ENCODE measurements at places on chromosomes 7 and 10. TPM values are rescaled to one million over a fixed set of nuclear protein-coding genes. Genes with fewer than 3 reads are reported as not detected.

DNA sequence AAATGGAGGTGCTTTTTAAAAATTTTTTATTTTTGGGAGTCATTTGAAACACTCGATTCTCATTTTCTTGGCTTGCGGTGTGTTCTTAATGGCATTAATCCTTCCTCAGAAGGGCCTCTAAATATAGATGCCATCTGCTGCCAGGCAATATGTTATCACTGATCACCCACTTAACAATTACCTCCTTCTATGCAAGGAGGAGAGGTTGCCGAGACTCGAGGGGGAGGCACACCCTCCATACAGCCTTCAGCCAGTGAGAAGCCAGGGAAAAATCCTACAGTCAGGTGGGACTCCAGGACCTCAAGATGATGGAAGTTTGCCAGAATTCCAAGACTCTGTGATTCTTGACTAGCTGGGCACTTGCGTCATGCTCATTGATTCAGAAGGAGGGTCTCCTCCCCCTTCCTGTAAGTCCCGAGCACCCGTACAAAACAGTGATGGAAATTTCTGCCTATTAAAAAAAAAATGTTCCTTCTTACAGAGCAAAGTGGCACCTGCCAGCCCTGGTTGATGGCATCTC, 574.5 kb downstream of the TYW1 start:
- no peaks in the 10 kb centered on the region for H3K27me3 ChIP-seq
- DNase-seq: no peak
- no peaks in the 10 kb centered on the region for H3K4me1 ChIP-seq

Gene NPC1L1
- 46.0 TPM for total RNA-seq

- no peak overlapping the region for H3K4me3 ChIP-seq
- H3K4me1 ChIP-seq: no peaks in the 10 kb centered on the region
- no peak overlapping the region for H3K27ac ChIP-seq
- no peaks in the 10 kb centered on the region for H3K27me3 ChIP-seq
- H3K36me3 ChIP-seq: peaks cover 19% of the 10 kb centered on the region
These were observed 25.7 kb downstream of the SUV39H2 start for GRCh38 chr10:14904316-14904732.

DNA sequence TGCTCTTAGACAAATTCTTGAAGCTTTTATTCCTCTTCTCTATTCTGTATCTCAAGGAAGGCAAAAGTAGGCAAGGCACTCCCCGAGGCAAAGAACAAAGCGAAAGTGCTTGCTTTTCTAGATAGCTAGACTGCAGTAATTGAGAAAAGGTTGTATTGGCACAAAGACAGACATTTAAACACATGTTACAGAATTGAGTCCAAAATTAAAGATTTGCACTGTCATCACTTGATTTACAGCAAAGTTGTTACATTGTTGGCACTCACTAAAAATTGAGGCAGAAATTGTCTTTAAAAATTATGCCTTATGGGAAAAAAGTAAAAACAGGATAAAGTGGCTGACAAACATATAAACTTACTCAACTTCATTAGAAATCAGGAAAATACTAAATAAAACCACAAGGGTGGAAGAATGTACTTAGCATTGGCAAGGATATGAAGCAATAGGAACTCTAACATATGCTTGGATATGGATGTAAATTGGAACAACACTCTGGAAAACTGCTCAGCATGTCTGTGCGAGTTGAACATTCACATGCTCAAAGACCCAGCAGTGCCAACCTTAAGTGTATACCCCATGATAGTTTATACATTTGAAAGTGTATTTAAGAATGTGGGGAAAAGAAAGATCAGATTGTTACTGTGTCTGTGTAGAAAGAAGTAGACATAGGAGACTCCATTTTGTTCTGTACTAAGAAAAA, 491.3 kb downstream of the GLRX3 start:
- H3K36me3 ChIP-seq: no peaks in the 10 kb centered on the region
- H3K27ac ChIP-seq: no peak overlapping the region
- no peak overlapping the region for H3K4me3 ChIP-seq
- no peaks in the 10 kb centered on the region for H3K27me3 ChIP-seq

Gene NEURL1
- 0.22 TPM for total RNA-seq

GRCh38 chr7:105131033-105131656, 117.1 kb downstream of the KMT2E start:
- H3K4me1 ChIP-seq: no peaks in the 10 kb centered on the region
- H3K27me3 ChIP-seq: no peaks in the 10 kb centered on the region
- H3K27ac ChIP-seq: no peak overlapping the region
- no peak for DNase-seq
- no peak overlapping the region for H3K4me3 ChIP-seq

DNA sequence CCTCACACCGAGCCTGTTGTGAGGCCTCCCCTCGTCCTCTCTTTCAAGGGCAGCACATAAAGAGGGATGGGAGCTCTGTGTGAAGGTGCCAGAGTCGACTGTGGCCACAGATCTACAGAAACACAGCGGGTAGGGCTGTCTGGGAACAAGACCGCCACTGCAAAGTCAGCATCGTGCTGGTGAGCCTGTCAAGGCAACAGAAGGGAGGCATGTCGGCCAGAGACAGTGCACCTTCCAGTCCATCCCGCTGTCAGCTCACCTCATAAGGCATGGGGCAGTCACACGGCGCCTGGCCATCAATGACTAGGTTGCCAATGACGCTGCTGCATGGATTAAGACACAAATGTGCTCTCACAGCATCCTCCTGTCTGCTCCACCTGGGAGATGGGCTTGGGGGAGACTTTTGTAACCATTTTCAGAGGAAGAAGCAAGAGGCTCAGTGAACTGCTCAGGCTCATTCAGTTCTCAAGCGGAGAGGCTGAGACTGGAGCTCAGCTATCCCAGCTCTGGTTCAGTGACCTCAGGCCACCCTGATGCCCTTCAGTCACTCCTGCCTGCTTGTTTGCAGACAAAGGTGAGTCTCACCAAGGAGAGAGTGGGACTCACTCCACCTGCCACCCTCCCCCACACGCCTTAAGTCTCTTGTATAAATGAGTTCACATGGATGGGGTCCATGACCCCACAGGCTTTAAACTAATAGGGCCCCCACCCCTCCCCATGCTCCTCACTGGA, 125.5 kb downstream of the SORBS1 start:
- no peak overlapping the region for H3K4me3 ChIP-seq
- no peak overlapping the region for H3K27ac ChIP-seq
- H3K27me3 ChIP-seq: peaks cover 7% of the 10 kb centered on the region

DNA sequence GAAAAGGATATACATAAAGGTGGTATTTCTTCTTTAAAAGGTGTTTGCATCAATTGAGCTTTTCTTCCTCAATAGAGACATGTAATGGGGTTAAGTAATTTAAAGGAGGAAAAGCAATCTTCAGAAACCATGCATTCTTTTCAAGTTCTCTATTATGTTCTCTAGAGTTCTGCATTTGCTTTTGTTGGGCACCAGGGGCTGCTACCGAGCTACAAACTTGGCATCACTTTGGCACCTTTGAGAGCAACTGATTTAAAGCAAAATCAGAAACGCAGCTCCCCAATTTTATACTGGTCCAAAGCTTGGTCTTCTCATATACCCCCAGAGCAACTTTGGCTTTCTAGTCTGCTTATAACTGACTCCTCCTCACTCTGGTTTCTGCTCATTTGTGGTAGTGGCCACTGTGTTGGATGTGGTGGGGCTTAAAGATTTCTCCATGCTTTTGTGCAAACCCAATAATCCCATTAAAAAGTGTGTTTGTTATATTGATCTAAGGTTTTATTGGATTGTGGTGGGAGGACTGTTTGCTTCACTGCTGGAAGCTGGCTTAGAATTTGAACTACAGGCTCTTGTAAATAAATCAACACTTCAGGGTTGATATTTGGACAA, 712.1 kb downstream of the PHTF2 start:
- H3K36me3 ChIP-seq: no peaks in the 10 kb centered on the region
- DNase-seq: peak; percentile 19
- no peaks in the 10 kb centered on the region for H3K4me1 ChIP-seq
- no peak overlapping the region for H3K27ac ChIP-seq
- H3K4me3 ChIP-seq: no peak overlapping the region

DNA sequence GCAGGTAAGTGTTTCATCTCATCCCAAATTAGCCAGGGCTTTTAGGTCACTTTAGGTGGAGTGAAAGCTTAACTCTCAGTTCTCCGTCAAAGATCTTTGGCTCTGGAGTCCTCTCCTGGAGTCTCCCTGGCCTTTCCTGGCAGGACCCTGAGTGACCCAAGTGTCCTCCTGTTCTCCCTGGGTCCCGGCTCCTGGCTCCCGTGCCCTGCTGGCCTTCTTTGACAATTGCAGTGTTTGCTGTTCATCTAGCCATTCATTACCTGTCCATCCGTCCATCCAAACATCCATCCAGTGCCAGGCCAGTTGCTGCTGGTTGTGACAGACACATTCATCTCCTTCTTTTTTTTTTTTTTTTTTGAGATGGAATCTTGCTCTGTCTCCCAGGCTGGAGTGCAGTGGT, 6.2 kb upstream of the TPST1 start:
- H3K27me3 ChIP-seq: peaks cover 3% of the 10 kb centered on the region
- H3K4me3 ChIP-seq: no peak overlapping the region
- no peaks in the 10 kb centered on the region for H3K4me1 ChIP-seq
- H3K36me3 ChIP-seq: no peaks in the 10 kb centered on the region
- no peak for DNase-seq
- no peak overlapping the region for H3K27ac ChIP-seq

DNA sequence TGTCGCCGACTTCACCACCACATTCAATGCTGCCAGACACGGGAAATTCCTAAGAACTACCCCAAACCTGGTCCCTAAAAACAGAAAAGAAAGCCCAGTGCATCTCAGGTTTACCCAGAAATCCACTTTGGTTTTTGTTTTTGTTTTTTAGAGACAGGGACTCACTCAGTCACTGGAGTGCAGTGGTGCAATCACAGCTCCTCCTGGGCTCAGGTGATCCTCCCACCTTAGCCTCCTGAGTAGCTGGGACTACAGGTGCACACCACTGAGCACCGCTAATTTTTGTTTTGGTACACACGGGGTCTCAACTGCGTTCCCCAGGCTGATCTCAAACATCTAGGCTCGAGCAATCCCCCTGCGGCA, 22.8 kb downstream of the MAD1L1 start:
- no peaks in the 10 kb centered on the region for H3K4me1 ChIP-seq
- no peak for DNase-seq

DNA sequence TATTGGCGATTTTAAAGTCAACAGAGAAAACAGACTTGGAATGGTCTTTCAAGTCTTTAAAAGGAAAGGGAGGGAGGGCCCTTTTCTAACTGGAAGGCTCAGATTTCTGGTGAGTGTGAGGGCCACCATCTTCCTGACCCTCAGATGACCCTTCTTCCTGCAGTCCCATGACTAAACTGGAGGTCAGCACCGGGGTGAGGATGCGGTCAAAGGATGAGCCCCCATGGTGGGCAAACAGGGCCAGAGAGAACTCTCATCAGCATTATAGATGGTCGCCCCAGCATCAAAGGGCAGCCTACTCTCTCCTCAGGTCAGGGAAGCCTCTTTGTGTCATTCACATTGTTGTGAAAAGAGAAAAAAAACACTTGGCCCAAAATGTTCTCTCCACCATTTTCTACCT, 219.2 kb downstream of the LRMDA start:
- no peak for DNase-seq
- peaks cover 72% of the 10 kb centered on the region for H3K27me3 ChIP-seq
- no peak overlapping the region for H3K27ac ChIP-seq
- no peaks in the 10 kb centered on the region for H3K4me1 ChIP-seq
- no peak overlapping the region for H3K4me3 ChIP-seq

- DNase-seq: no peak
- H3K4me3 ChIP-seq: no peak overlapping the region
- H3K4me1 ChIP-seq: no peaks in the 10 kb centered on the region
- peaks cover 93% of the 10 kb centered on the region for H3K36me3 ChIP-seq
- no peak overlapping the region for H3K27ac ChIP-seq
- no peaks in the 10 kb centered on the region for H3K27me3 ChIP-seq
These were observed 18.1 kb downstream of the EIF3B start for GRCh38 chr7:2372724-2373123.

- no peak overlapping the region for H3K27ac ChIP-seq
- H3K4me3 ChIP-seq: no peak overlapping the region
- peaks cover 13% of the 10 kb centered on the region for H3K4me1 ChIP-seq
- H3K36me3 ChIP-seq: peaks cover 5% of the 10 kb centered on the region
- no peak for DNase-seq
These were observed 15.9 kb upstream of the PON3 start for GRCh38 chr7:95412075-95412474.

Gene CTAGE4
- 20.0 TPM for total RNA-seq

- H3K27ac ChIP-seq: no peak overlapping the region
- DNase-seq: no peak
- no peaks in the 10 kb centered on the region for H3K4me1 ChIP-seq
These were observed 41.4 kb downstream of the HTR7 start for GRCh38 chr10:90816466-90816865.

Gene VDAC2
- 254 TPM for total RNA-seq

Gene FAM241B
- total RNA-seq: 25.2 TPM

DNA sequence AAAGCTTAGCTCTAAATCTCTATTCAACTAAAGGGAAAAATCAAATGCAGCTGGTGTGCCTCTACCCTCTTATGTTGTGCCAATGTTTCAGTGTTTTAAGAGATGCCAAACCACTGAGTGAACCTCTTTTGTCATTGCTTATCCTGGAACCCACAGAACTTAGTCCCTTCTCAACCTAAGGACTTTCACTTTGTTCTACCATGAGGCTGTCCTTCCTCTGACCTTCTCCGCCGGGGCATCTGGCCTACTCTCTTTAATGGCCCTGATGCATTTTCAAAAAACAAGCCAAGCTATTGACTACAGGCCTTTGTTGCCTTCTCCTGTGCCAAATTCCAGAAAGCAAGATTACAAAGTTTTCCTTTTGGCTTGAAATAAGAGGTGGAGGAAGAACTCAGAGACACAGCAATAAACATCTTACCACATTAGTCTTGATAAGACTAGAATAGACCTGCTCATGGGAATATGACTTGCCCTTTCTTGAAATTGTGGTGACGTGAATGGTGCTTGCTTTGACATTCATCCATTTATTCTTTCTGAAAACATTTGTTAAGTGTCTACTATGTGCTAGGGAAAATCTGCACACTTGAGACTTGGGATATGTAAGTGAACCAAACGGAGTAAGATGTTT, 253.2 kb upstream of the SMIM30 start:
- no peaks in the 10 kb centered on the region for H3K4me1 ChIP-seq
- no peak overlapping the region for H3K4me3 ChIP-seq
- H3K27me3 ChIP-seq: no peaks in the 10 kb centered on the region

DNA sequence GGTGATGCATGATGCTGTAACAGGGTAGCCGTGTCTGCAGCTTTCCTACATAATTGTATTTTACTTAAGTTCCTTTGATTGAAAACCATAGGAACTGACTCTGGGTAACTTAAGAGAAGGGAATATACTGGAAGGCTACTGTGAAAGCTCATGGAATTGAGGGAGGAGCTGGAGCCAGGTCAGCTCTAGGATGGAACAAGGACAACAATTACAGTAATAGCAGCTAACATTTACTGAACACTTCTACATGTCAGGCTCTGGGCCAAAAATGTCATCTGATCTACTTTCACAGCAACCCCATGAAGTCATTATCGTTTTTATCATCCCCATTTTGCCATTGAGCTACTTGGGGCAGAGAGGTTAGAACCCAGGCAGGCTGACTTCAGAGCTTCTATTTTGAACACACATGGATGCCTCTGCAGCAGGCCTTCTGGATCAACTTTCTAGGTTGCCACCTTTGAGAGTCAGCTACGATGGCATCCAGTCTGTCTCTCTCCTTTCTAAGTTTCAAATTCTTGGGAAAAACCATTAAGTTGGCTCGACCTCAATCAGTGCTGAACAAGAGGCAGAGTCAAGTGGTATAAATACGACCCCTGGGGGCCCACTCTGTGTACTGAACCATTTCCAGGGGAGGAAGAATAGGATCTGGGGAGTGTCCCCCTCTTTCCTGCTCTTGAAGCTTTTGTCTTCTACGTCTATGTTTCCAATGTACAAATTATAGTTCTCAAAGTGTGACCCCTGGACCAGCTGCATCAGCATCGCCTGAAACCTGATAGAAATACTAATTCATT, 272.3 kb upstream of the PLPP4 start:
- H3K36me3 ChIP-seq: no peaks in the 10 kb centered on the region
- no peak for DNase-seq
- H3K27me3 ChIP-seq: peaks cover 15% of the 10 kb centered on the region
